Posterior cingulate gyrus (tissue), 11 donors: ENCODE measurements at places on chromosomes 2 and 18.
A peak's percentile ranks its signal among the peaks of the same experiment; 100 is the strongest.

- DNase-seq, result no peak
These were observed 75.6 kb downstream of the MAPRE2 start for GRCh38 chr18:35116784-35117318.

- DNase-seq, result no peak
These were observed 15.6 kb upstream of the INO80C start for GRCh38 chr18:35513181-35513936.

- no peak for DNase-seq
These were observed 98.1 kb upstream of the CSRNP3 start for GRCh38 chr2:165371356-165371755.

GRCh38 chr2:236446521-236446920 lies 123.1 kb upstream of the ACKR3 start:
- no peak for DNase-seq

- no peak for DNase-seq
These were observed 367.5 kb downstream of the DSC3 start for GRCh38 chr18:30675072-30675471.

DNA sequence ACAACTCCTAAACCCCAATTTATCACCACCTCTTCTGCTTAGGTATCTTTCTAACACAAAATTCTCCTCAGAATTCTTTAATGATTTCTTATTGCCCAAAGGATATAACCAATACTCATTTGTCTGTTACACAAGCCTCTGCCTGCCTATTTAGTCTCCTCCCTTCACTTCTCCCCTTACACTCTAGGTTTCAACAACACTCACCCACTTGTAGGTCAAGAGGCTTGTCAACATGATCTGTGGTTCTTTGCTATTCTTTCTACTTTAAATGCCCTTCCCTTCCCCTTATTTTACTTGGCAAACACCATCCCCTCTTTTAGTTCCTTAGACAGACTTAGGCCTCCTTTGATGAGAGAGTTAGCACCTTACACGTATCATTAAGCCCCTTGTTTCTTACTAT lies 69.0 kb upstream of the C2orf15 start:
- no peak for DNase-seq

GRCh38 chr2:99918389-99918788 lies 224.0 kb downstream of the AFF3 start:
- no peak for DNase-seq

DNA sequence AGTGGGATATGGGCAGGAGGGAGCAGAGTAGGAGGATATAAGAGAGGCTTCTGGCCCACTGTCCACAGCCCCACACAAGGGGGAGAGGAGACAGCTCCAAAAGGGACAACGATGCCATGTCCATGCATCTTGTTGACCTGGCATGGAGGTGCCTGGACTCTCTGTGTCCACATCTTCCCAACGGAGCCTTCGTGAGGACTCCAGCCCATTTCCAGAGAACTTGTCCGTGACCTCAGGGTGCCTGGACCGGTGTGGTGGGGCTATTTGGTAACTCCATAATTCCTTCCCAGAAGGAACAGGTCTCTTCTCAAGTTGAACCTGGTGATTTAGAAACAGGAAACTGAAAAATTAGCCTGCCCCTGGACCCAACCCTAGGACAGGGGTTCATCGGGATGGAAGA lies 133.9 kb downstream of the CYP26B1 start:
- no peak for DNase-seq

DNA sequence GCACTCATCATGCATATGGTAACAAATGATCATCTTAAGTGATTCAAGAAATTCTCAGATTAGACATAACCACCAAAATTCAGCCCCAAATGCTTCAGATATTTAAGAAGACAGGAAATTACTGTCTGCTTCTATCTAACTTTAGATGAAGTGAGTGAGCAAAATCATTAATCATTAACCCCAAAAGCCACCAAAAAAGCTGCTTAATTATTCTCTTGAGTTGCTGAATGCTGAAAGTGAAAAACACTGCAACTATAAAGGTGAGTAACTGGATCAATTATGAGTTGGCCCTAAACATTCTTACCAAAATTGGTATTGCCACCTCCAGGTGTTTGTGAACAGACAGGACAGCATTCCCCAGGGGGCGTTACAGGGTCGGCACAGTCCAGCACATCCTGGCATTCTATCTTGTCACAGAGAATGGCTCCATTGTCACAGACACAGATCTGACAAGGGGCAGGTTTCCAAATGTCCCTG lies 69.6 kb downstream of the COL5A2 start:
- no peak for DNase-seq

DNA sequence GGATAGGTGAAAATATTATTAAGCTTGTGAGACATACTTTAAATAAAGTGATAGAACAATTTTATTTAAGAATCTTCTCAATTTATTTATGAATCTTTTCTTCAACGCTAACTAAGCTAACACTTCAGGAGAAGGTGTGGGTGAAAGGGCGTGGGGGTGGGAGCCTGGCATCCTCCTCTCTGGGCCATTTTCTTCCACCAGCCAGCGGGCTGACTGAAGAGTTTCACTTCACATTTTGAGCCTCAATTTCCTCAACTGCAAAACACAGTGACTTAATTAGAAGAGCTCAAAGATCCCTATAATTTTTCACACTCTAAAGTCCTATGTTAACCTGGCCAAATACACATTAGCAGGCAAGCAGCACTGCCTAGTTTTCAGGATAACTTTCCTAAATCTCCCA lies 94.8 kb downstream of the FTCDNL1 start:
- no peak for DNase-seq

- no peak for DNase-seq
These were observed 75.8 kb upstream of the ARL5A start for GRCh38 chr2:151904021-151904420.

GRCh38 chr2:28944535-28945248 lies 36.4 kb upstream of the TOGARAM2 start:
- DNase-seq, result no peak

DNA sequence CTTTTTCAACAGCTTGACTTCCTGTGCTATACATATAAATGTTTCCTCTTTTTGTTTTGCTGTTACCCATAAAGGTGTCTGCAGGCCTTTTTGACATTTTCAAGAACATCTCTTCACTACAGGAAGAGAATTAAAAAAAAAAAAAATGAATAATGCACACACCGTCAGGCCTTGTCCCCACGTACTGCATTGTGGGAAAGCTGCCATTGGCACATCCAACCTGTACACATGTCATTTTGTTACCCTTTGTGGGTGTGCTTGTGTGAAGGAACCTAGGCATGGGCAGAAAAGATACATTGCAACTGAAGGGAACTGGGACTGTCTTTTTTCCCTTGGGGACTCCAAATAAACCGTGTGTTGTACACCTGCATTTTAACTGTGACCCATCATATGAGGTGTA lies 16.8 kb upstream of the TMEM37 start:
- no peak for DNase-seq

DNA sequence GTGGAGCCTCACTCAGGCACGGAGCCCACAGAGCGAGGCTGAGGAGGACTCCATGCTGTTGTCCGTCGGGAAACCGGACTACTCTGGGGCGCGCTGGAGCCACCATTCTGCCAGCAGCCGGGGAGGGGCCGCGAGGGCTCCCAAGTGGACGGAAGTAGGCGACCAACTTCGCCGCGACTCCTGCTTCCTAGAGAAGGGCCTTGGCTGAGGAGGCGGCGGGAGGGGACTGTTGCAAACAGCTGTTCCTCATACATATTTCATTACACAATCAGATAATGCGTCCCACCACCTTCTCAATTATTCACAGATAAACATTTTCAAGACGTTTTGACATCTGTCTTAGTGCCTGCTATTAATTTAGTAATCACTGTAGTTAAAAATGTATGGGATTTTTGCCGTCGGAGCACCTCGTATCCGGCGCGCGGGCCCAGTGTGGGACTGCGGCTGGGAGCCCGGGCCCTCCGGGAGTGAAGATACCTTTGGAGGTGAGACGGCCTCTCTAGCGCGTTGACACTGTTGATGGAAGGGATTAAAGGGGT lies 11.7 kb upstream of the SIX3 start:
- DNase-seq, result no peak

DNA sequence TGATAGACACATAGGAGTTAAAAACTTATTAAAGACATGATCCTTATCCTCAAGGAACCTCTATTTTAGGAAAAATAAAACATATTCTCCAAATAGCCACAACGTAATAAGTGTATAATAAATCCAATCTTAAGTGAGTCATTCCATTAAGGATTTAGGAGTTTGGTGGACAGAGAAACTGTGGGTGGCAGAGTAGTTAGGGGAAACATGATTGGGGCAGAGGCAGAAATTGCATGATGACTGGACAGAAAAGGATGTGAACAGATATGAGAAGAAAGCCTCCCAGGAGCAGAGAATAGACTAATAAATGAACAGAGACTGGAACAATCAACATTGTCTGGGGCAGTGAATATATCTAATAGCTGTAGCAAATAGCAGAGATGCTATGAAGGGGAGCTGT lies 48.1 kb upstream of the SIGLEC15 start:
- DNase-seq, result no peak

DNA sequence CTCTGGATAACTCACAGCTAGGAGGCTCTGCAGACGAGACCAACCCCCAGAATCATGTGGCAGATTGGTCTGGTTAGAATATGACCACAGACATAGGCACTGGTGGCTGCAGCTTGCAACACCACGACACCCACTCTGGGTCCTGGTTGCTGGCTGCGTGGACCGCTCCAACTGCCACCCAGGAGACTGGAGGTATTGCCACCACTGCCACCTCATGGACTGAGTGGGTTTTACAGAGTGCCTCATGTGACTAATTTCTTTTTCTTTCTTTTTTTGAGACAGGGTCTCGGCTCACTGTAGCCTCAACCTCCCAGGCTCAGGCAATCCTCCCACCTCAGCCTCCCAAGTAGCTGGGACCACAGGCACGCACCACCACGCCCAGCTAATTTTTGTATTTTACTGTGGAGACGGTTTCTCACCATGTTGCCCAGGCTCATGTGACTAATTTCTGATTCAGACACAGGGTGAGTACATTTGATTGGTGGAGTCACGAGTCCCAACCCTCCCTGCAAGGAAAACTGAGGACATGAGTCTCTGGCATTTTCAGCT lies 29.9 kb upstream of the NT5DC4 start:
- peak; percentile 54 for DNase-seq

DNA sequence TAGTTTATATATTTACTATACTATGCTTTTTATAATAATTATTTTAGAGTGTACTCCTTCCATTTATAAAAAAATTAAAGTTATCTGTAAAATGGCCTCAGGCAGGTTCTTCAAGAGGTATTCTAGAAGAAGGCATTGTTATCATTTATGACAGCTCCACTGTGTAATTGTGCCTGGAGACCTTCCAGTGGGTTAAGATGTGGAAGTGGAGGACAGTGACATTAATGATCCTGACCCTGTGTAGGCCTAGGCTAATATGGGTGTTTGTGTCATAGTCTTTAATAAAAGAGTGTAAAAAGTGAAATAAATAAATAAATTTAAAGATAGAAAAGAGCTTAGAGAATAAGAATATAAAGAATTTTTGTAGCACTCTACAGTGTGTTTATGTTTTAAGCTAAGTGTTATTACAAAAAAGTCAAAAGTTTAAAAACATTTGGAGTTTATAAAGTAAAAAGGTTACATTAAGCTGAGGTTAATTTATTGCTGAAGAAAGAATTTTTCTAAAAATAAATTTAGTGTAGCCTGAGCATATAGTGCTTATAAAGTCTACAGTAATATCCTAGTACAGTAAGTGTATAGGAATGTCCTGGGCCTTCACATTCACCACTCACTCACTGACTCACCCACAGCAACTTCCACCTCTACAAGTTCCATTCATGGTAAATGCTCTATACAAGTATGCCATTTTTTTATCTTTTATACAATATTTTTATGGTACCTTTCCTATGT lies 190.0 kb upstream of the SESTD1 start:
- no peak for DNase-seq

DNA sequence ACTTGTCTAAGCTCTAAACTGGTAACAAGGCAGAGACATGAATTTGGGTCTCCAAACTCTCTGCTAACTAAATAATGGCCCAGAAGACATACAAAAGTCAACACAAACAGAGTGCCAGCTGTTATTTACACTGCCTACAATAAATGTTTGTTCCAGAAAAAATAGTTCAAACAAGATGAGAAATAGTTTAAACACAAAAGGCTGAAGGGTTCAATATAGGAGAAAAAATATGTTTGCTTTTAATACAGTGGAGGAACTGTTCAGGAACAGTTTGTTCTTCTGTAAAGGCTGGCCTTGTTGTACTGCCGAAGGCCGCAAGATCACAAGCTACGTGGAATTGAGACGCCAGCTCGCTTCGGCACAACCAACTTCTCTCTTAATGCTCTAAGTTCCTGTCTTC lies 74.6 kb downstream of the AFF3 start:
- DNase-seq, result no peak

GRCh38 chr2:96702098-96702785 lies 37.6 kb downstream of the LMAN2L start:
- no peak for DNase-seq

- DNase-seq, result no peak
These were observed 264.3 kb upstream of the RASGRP3 start for GRCh38 chr2:33212151-33212550.

DNA sequence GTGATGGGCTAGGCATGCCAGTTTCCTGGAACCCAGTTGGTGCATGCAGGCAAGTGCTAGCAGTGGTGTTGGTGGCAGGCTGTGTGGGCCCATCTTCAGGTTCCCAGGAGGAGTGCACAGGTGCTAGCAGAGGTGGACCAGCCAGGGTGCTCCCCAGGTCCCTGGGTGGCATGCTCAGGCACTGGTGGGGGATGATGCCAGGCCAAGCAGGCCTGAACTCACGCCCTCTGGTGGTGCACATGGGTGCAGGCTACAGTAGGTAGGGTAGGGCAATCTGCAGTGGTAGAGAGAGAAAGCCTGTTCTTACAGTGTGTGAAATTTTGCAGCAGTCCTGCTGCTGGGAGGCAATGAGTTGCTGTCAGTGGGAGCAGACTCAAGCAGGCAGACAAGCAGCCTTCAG lies 1651.8 kb downstream of the DPP10 start:
- DNase-seq, result no peak

DNA sequence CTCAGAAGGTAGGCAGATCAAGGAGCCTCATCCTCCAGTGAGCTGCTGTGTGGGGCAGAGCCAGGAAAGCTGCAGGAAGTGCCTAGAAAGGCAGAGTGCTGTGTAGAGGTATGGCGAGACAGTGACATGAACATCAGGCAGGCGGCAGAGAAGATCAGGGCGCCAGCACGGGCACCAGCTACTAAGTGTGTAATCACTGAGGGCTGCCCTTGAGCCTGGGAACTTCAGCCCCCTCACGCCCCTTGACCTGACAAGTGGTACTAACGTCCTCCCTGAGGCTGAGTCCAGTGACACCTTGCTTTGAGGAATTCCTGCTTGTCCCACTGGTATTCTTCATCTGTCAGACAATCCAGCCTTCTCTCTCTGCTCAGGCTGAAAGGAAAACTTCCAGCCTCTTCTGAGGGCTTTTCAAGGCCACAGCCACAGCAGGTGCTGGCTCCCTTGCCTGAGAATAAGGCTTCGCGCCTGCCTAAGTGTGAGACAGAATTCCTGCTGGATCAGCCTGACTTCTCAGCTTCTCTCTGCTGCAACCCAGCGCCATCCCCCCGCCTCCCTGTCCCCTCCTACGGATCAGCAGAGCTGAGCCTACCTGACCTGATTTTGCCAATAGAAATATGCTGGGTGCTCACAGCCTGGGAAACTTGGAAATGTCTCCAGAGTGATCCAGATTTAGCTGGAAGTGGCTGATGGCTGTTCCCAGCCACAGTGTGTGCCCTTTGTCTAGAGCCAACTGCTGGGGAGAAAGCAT lies 148.0 kb downstream of the SMAD7 start:
- peak; percentile 96 for DNase-seq
